ENCODE measurements at places on chromosomes 7 and 10. TPM values are rescaled to one million over a fixed set of nuclear protein-coding genes. Genes with fewer than 3 reads are reported as not detected.

GRCh38 chr7:137881607-137882260 lies 35.0 kb upstream of the DGKI start:
- peaks cover 47% of the 10 kb centered on the region for H3K36me3 ChIP-seq
- DNase-seq: no peak
- H3K4me3 ChIP-seq: no peak overlapping the region
- peak overlapping the region; percentile 55 for H3K27ac ChIP-seq

The SH2B2 gene
- 2.1 TPM for total RNA-seq

The CYP2C9 gene
- not detected for total RNA-seq

DNA sequence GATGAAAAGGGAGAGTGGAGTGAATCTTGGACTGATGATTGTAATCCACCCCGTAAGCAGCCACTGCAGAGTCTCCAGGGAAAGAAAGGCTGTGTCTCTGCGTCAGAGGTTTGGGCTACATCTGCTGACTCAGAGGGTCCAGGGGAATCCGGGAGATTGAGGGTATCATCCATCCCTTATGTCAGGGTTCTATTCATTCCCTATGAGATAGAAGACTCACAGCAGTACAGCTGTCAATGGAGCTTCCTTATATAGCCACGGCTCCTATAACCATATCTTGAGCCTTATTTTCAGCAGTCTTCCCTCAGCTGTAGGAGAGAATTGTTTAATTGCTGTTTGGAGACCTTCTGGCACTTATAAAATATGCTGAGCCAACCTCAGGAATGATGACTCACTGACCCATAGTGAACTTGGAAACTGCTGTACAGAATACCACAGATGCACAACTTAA lies 558.2 kb upstream of the PFKP start:
- H3K4me3 ChIP-seq: no peak overlapping the region
- H3K27ac ChIP-seq: no peak overlapping the region
- no peaks in the 10 kb centered on the region for H3K27me3 ChIP-seq
- H3K36me3 ChIP-seq: no peaks in the 10 kb centered on the region
- no peak for DNase-seq

- DNase-seq: no peak
- no peaks in the 10 kb centered on the region for H3K27me3 ChIP-seq
- peaks cover 25% of the 10 kb centered on the region for H3K4me1 ChIP-seq
- no peak overlapping the region for H3K4me3 ChIP-seq
- no peak overlapping the region for H3K27ac ChIP-seq
Measured at GRCh38 chr7:134695321-134695860, 48.7 kb downstream of the BPGM start.

The CPVL gene
- 1.8 TPM for total RNA-seq

DNA sequence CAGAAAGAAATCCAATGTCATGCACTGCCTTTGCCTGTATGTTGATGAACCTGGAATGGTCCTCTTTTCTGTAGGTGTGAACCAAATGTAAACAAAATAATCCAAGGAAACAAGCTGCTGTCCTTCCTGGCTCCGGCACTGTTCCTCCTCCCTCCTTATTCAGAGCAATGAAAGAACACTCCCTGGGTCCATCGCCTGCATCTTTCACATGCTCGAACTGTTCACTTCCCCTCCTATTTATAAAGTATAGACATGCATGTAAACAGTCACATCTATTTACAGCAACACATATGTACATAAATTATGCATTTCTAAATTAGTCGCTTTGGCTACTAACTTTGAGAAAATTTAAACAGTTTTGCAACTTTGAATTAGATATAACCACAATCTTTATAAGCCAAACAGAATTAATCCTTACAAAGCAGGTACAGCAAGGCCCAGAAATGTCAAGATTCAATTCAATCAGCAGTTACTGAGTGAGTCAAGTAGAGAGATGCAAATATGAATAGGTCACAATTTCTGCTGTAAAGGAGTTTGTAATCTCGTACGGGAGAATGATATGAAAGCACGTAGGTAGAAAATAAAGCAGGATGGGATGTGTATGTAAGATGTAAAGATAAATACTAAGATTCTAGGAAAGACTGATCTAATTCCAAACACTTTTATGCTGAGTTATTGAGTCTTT lies 162.6 kb downstream of the PIP4K2A start:
- peak overlapping the region; percentile 27 for H3K27ac ChIP-seq
- H3K4me3 ChIP-seq: no peak overlapping the region
- peaks cover 20% of the 10 kb centered on the region for H3K4me1 ChIP-seq
- H3K27me3 ChIP-seq: no peaks in the 10 kb centered on the region
- H3K36me3 ChIP-seq: peaks cover 49% of the 10 kb centered on the region

- DNase-seq: no peak
- no peaks in the 10 kb centered on the region for H3K36me3 ChIP-seq
- peaks cover 15% of the 10 kb centered on the region for H3K4me1 ChIP-seq
Measured at GRCh38 chr7:134128829-134129228, 1.7 kb downstream of the LRGUK start.

The GNG11 gene
- not detected for total RNA-seq

DNA sequence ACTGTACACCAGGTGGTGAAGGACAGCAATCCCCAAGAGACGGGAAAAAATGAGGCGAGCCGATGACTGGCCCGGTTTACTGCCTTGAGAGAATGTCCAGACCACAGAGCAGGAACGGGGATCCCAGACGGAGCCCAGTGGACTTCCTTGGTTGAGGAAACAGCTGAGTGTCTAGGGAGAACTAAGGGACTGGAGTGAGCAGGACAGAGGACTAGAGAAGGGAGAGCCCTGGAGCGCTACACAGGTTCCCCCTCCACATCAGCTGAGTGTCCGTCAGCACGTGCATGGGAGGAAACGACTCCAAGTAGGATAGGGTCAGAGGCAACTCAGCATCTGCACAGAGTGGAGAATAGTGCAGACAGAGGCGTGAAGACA lies 7.1 kb upstream of the WDR86 start:
- no peak for DNase-seq
- peaks cover 11% of the 10 kb centered on the region for H3K4me1 ChIP-seq
- no peak overlapping the region for H3K4me3 ChIP-seq
- H3K27ac ChIP-seq: no peak overlapping the region
- peaks cover 3% of the 10 kb centered on the region for H3K36me3 ChIP-seq

DNA sequence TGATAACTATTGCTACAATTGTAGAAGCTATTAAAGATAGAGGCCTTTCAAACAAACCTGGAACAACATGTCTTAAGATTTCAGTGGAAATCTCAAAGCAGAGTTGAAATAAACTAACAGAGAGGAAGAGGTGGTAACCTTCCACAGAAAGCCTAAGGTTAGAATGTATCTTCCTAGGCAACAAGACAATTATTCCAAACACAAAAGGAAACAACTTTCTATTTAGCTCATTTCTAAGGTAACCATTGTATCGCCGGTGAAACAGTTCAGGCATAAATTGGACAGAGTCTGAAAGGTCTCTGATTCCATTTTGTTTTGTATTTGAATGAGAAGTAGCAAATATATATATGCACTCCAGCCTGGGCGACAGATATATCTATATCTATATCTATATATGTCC lies 30.7 kb upstream of the HYCC1 start:
- no peak overlapping the region for H3K4me3 ChIP-seq
- H3K27me3 ChIP-seq: peaks cover 3% of the 10 kb centered on the region
- no peak overlapping the region for H3K27ac ChIP-seq
- no peak for DNase-seq
- peaks cover 8% of the 10 kb centered on the region for H3K4me1 ChIP-seq

All from activated CD4-positive, alpha-beta memory T cell treated with anti-CD3 and anti-CD28 coated beads, Interleukin-2, amount 10 ng/mL, durations not matched to agents 7 days and 5 days (primary cell).